Left lung (tissue), 14 donors: ENCODE measurements at places on chromosomes 2 and 18.

DNA sequence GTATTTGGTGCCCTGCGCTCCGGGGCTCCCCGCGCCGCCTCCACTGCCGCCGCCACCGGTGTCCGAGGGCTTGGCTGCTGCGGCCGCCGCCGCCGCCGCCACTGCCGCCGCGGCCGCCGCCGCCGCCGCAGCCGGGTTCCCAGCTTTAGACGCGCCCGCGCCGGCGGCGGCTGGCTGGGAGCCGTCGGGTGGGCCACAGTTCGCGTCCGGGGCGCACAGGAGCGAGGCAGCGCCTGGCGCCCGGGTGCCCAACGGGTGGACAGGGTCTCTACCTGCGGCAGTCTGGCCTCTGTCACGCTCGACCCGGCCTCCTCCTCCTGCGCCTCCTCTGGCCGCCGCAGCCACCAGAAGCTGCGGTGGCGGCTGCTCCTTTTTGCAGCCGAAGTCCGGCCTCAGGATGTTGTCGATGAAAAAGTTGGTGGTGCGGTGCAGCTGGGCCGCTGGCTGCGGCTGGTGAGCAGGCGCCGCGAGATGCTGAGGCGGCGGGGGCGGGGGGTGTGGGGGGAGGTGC lies 951 bp downstream of the EN1 start:
- DNase-seq: no peak

GRCh38 chr2:40606862-40607261 lies 155.0 kb upstream of the SLC8A1 start:
- DNase-seq: no peak

GRCh38 chr2:180291060-180291459 lies 284.0 kb upstream of the CWC22 start:
- DNase-seq: no peak

GRCh38 chr2:222722327-222722946 lies 51.0 kb downstream of the MOGAT1 start:
- no peak for DNase-seq

DNA sequence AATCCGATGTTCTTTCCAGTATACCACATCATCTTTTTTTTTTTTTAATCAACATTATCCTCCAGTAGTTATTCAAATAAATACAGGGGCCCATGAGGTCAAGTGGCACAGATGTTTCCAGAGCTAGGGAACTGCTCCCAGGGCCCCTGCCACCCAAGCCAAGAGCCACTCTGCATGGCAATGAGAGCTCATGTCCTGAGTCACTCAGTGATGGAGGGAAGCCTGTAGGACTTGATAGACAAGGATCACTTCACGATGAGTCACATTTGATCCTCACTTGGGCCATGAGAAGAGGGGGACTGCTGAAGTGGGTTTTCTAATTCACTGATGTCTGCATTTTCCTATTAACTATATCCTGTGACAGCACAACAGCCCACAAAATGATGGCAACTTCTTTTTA lies 127.0 kb upstream of the PKDCC start:
- no peak for DNase-seq
